ELF-1 (cell line): ENCODE measurements at places on chromosomes 4 and X.

DNA sequence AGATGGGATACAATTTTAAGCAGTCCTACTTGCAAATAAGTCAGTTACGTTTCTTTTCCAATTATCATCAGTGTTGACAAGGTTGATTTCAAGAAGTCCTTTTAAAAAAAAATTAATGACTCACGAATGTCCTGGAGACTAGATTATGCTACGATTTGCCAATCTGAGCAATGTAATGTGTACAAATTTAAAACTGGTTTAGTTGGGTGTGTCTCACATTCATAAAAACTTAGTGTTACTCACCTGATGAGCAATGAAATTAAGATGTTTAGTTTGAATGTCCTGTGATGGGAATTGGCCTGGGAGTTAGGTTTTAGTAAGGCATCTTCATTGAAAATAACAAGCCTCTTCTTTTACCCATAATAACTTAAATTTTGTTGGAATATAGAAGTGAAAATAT lies 136.7 kb upstream of the POF1B start:
- DNase-seq: no peak

DNA sequence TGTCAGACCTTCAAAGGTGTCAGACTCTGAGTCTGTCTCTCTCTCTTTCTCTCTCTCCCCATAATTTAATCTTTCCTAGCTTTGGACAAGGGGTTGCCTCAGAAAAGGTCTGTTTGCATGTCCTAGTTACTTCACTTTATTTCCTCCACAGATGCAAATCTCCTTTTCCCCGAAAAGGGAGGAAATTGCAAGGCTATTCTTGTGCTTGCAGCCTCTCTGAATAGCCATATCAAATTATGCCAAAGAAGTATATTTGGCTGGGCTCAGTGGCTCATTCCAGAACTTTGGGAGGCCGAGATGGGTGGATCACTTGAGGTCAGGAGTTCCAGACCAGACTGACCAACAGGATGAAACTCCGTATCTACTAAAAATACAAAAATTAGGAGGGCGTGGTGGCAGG lies 145.6 kb upstream of the GATB start:
- DNase-seq: no peak

DNA sequence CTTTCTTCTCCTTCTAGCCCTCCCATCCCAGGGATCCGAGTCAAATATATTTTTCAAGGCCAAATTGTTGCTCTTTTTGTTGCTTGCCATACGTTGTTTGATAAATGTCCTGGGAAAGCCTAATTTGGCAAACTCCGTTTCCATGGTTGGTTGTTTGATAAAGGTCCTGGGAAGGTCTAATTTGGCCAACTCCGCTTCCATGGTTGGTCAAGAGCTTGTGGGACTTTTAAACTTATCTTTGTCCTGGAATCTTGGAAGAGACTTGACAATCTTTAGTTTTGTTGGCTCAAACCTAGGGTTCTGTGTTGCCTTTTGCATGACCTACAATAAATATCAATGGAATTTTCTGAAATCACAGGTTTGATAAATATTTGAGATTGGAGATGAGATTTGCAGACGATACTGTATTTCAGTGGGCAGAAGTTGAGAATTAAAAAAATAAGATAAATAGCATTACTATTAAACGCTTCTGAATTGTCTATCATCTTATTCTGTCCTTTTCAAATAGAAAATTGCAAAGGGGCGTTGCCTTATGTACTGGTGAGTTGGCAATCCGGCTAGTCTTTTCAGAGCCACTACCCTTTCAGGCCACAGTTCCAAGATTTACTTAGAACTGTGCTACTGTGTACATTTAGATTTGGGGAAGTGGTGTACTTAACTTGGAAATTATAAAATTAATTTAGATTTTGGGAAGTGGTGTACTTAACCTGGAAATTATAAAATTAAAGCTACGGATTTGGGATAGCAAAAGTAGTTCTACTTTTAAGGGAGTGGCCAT lies 804 bp downstream of the OSTC start:
- DNase-seq: no peak

DNA sequence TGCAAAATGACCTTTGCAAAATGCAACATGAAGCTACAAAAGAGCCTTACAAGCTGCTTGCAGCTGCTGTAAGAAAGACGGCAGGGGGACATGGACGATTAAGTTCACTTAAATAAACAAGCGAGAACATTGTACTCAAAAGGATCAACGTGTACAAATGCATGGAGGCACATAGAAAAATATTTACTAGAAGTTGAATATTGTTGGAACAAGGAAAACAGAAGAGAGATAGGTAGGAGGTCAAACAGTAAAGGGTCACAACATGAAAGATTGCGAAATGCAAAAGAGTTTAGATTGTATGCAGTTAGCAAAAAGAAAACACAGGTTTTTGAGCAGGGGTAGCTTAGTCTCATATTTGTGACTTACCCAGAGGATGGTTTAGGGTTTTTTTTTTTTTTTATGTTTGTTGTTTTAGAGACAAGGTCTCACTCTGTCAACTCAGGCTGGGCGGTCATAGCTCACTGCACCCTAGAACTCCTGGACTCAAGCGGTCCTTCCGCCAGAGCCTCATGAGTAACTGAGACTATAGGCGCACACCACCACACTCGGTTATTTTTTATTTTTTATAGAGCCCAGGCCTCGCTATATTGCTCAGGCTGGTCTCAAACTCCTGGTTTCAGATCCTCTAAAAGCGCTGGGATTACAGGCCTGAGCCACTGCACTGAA lies 1.4 kb upstream of the PHF8 start:
- no peak for DNase-seq

GRCh38 chr4:119244832-119245231 lies 32.3 kb downstream of the USP53 start:
- no peak for DNase-seq

DNA sequence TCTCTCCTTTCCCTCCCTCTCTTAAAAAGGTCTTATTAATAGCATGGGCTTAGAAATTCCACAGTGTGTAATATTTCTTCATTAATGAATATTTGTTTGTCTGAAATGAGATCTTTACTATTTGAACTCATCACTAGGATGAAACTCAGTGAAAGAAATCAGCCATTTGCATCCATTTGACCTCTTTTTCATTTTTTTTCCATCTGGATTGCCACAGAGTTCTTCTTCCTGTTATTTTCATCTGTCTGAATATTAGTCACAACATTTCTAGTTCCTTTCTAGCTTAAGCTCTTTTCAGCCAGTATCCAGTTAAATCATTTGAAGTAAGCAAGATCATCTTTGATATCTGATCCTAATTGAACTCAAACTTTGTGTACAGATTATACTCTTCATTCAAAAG lies 69.2 kb upstream of the PLS3 start:
- DNase-seq: no peak

- no peak for DNase-seq
Measured at GRCh38 chrX:13688384-13688957, 457 bp upstream of the RAB9A start.

GRCh38 chrX:20132666-20133065 lies 9.0 kb downstream of the EIF1AX start:
- no peak for DNase-seq

GRCh38 chr4:181957088-181957487 lies 286.1 kb upstream of the TENM3 start:
- DNase-seq: no peak

- DNase-seq: no peak
Measured at GRCh38 chr4:141207961-141208360, 12.7 kb upstream of the ZNF330 start.

- no peak for DNase-seq
Measured at GRCh38 chrX:149939655-149939904, 1.3 kb upstream of the EOLA2 start.

- DNase-seq: peak; percentile 84
Measured at GRCh38 chr4:125522992-125523391, 208.2 kb downstream of the FAT4 start.

GRCh38 chr4:73732759-73733431 lies 7.5 kb upstream of the CXCL8 start:
- DNase-seq: no peak

DNA sequence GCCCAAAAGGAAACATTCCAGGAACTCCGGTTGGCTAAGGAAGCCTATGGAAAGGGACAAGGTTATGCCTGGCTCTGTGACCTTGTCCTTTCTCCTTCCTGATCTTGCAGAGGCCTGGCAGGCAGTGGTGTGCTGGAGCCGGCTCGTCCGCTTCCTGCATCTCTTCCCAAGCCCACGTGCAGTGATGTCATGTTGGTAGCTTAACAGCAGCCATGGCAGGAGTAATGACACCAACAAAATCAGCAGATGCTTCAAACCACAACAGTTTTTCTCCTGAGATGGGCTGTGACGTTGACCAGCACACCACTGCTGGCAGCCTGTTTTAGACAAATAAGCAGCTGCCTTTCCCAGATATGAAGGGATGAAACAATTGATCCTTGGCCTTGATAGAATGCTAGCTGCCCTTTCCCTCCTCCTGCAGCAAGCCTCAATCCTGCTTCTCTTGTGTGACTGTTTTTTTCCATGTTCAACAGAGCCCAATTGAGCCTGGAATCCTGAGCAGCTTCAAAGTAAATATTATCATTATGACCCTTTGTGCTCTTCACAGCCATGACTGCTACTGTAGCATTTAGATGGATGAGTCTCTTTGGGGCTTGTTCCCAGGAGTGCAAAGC lies 23.4 kb downstream of the SEPTIN6 start:
- peak; percentile 50 for DNase-seq

- DNase-seq: no peak
Measured at GRCh38 chr4:78984593-78984992, 45.4 kb upstream of the PAQR3 start.

DNA sequence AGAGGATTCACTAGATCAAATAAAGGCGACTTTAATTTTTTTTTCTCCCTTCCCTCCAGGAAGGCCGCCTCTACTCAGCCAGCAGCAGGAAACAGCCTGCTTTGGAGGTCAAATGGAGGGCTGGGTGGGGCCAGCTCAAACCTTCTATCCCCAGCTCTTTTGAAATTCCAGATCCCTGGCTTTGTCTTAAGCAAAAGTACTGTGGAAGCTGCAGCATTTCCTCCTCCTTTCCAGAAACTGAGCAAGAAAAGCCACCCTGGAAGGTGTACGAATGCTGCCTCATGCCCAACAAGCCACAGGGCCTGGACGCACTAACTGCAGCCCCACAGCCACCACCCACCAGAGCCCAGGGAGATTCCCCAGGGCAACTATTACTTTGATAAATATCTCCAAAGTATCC lies 55.1 kb upstream of the ZCCHC13 start:
- peak; percentile 88 for DNase-seq

- DNase-seq: no peak
Measured at GRCh38 chrX:110915111-110915510, 119.5 kb upstream of the CHRDL1 start.

DNA sequence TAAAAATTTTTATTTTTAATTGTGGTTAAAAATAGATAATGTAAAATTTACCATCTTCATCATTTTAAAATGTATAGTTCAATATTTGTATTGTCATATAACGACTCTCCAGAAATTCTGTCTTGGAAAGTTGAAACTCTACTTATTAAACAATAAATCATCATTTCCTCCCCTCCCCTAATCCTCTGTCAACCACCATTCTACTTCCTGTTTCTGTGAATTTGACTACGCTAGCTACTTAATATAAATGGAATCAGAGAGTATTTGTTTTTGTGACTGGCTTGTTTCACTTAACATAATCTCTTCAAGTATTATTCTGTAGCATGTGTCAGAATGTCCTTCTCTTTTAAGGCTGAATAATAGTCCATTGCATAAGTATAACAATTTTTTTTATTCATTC lies 729.0 kb upstream of the AADAT start:
- DNase-seq: no peak

DNA sequence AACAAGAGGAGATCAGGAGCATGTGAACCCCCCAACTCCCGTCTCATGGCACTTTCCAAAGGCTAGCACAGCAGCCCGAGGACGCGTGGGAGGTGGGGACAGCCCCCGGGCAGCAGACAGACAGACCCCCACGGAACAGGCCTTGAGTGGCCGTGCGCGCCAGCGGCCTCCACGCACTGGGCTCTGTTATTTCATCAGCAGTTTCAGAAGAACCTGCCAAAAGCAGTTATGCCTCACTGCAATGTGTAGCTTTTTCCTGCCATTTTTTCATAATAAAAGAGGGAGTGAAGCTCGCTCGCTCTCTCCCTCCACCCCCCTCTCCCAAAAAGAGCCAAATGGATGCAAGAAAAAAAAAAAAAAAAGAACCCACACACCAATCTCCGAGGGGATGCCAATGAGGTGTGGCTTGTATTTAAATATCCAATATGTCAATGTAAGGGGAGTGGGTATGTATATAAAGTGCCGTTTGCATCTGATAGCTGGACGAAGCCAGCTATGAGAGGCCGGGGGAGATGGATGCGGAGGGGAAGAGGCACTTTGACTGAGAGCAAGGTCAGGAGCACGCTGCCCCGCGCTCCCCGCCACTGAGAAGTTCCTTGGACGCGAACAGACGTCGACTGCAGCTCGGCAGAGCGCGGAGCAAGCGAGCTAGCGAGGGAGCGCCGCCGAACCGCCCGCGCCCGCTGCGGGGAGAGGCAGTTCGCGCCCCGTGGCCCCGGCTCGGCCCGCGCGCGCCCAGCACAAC lies at the start of gene FGF16:
Gene FGF16, plus strand, starts transcription at position 482 of the 745 bp plus-strand sequence. CDS start 286 bp downstream, outside the sequence.
- peak; percentile 50 for DNase-seq

GRCh38 chrX:13764281-13764680 lies 29.7 kb downstream of the OFD1 start:
- DNase-seq: no peak

DNA sequence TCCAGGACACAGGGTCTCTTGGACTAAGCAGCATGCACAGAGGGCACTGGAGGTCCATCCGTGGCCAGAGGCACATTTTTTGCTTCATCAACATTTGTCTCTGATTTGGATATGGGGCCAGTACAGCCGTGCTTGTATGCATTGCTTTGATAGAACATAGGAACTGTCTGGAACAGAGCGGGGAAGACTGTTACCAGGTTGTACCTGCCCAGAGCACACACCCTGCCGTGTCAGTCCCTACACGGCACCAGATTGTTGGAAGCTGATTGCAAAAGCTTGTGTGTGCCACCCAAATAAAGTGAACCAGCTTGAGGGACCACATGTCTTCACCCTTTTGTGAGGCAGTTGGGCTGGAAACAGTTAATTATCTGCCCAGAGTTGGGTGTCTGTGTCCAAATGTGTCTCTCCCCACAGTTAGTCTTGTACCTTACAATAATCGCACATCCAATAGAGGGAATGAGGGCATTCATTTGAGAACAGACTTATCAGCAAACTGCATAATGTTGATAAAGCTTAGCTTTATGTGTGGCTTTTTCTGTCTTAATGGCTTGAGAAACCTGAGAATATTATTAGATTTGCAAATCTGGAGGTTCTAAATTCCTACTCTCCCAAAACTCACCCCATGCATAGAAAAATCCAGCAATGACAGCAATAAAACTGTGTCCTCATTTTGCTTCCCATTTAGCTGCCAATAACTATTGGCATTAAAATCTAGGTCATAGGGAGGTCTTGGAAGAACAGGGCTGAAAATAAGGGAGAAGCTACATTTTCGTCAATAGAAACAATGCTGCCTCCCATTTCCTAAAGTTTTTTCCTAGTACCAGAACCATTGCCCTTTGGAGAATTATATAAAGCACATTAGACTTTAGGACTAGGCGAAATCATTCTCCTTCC lies 21.2 kb downstream of the KLF3 start:
- no peak for DNase-seq

GRCh38 chrX:110318664-110318968 lies 731 bp upstream of the AMMECR1 start:
- no peak for DNase-seq

- no peak for DNase-seq
Measured at GRCh38 chrX:21745756-21746155, 12.2 kb downstream of the SMPX start.

- no peak for DNase-seq
Measured at GRCh38 chrX:24963823-24964222, 51.9 kb downstream of the ARX start.
